ENCODE measurements at places on chromosomes 1 and 21.

DNA sequence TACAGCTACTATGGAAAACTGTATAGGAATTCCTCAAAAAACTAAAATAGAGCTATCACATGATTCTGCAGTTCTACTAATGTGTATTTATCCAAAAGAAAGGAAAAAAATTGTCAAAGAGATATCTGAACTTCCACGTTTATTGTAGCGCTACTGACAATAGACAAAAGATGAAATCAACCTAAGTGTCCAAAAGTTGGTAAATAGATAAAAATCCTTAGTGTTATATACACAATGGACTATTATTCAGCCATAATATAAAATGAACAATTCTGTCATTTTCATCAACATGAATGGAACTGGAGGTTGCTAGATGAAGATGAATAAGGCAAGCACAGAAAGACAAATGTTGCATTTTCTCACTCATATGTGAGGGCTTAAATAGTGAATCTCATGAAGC lies 1492.1 kb downstream of the MRPL39 start:
- no peak for DNase-seq

- DNase-seq: no peak
These were observed 492.2 kb upstream of the PKN2 start for GRCh38 chr1:88191917-88192316.

GRCh38 chr1:36369061-36369861 lies 16.5 kb downstream of the STK40 start:
- DNase-seq: peak; percentile 84

DNA sequence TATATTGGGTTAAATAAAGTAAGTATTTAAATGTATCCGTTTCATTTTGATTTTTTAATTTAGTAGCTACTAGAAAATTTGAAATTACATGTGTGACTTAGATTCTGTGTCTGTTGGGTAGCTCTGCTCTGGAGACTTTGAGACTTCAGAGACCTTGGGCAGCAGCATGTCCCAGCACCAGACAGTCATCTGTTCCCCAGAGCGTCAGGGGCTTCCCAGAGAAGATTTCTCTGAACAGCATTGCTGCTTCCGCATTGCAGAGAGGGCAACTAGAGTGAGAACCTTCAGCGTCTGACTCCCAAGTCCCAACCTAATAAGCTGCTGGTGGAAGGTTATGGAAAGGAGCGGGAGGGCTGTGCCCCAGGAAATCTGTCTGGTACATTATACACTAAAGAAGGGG lies 6.6 kb downstream of the LINGO4 start:
- DNase-seq: no peak

GRCh38 chr1:166145499-166145898 lies 21.3 kb downstream of the FAM78B start:
- no peak for DNase-seq

DNA sequence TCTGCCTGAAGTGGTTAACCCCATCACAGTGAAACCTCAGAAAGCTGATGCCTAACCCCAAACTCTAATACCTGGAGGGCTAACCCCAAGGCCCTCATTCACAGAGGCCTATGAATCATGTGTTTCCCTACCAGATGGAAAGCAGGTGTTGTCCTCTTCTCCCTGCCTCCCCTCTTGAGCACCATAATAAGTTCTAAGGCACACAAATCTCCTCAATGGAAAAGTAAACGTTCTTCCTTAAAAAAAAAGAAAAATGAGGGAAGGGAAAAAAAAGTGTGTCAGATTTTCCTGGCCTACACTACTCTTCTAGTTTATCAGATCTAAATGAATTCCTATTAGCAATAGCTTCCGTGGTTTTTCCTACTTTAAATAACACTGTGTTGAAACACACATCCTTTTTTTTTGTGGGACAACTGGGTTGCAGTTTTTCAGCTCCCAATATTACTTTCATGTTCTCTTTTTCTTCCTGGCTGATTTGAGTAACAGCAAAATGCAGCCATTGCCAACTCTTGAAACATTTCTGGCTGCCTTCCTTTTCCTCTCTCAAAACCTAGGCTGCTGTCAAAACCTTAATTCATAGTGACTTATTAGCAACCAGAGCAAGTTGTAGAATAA lies 43.2 kb downstream of the SLC44A3 start:
- no peak for DNase-seq

DNA sequence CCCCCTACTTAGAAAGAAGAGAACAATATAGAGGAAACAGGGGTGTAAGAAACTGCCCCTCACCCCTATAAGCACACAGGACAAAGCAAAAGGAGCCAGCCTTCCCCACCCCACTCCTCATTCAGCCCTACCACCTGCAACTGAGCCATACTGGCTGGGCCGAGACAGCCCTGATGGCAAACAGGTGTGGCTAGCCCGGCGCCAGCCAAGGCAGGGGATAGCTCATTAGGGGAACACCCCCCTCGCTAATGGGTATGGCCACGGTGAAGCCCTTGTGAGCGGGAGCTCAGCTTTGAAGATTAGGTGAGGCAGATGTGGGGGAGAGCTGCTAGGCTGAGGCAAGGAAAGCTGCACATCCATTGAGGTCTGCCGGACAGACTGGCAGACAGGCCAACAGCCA lies 65.5 kb downstream of the ERI3 start:
- no peak for DNase-seq
